NCI-H1436 (cell line): ENCODE measurements at places on chromosomes 1 and 21.

DNA sequence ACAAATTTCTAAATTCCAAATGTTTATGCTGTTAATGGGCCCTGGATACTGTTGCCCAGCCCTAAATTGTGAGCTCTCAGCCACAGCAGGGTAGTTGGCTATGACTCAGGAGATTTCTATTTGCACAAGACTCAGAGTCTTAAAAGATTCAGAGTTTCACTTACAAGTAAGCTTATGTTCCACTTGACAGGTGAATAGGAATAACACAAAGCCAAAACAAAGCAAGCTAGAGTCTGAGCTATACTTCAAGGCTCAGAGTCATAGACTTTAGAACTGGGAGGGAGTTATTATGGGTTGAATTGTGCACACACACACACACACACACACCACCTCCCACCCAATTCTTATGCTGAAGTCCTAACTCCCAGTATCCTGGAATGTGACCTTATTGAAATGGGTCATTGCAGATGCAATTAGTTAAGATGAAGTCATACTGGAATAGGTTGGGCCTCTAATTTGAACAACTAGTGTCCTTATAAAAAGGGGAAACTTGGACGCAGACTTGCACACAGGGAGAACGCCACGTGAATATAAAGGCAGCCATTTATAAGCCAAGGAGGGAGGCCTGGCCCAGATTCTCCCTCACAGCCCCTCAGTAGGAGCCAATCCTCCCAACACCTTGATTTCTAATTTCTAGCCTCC, 30.2 kb downstream of the PRDX6 start:
- DNase-seq = no peak

DNA sequence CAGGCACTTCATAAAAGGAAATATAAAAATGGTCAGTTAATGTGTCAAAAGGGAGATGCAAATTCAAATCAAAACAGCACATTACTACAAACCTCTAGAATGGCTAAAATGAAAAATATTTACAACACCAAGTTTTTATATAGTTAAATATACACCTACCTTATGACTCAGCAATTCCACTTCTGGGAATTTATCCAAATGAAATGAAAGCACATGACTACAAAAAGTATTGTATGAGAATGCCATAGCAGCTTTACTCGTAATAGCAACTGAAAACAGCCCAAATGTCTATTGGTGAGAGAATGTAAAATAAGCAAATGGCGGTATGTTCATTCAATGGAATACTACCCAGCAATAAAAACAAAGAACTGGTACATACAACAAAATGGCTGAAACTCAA, 175.8 kb upstream of the SPAG17 start:
- no peak for DNase-seq

GRCh38 chr1:207999274-207999915, 88.5 kb upstream of the CD34 start:
- DNase-seq = no peak

GRCh38 chr1:157450106-157450505, 102.2 kb downstream of the FCRL5 start:
- DNase-seq = no peak

DNA sequence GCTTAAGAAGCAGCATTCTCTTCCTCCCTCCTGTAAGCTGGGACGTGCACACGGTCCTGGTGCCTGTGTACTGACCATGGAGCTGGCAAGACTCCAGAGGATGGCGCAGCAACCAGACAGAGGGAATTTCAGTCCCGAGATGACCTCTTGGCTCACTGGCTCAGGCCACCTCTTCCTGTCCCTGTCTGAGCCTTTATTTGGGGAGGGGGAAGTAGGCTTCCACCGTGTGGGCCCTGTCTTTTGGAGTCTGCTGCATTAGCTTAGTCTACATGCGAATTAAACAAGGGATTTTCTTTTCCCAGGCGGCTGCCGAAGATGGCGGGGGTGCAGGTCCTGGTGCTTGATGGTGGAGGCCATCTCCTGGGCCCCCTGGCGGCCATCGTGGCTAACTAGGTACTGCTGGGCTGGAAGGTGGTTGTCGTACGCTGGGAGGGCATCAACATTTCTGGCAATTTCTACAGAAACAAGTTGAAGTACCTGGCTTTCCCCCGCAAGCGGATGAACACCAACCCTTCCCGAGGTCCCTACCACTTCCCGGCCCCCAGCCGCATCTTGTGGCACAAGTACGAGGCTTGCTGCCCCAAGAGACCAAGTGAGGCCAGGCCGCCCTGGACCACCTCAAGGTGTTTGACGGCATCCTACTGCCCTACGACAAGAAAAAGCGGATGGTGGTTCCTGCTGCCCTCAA, 10.2 kb downstream of the IL24 start:
- DNase-seq = no peak

- no peak for DNase-seq
Observed at GRCh38 chr1:90413519-90413918, 303.6 kb downstream of the BARHL2 start.
